ENCODE measurements at places on chromosomes 2 and 18. TPM values are rescaled to one million over a fixed set of nuclear protein-coding genes. Genes with fewer than 3 reads are reported as not detected.
A peak's percentile ranks its signal among the peaks of the same experiment; 100 is the strongest.

GRCh38 chr18:69659142-69659651, 258.5 kb downstream of the DOK6 start:
- no peaks in the 10 kb centered on the region for H3K4me1 ChIP-seq
- H3K36me3 ChIP-seq: no peaks in the 10 kb centered on the region
- DNase-seq: no peak
- no peaks in the 10 kb centered on the region for H3K27me3 ChIP-seq
- no peak overlapping the region for H3K4me3 ChIP-seq

- H3K27me3 ChIP-seq: no peaks in the 10 kb centered on the region
- H3K36me3 ChIP-seq: no peaks in the 10 kb centered on the region
- no peak overlapping the region for H3K27ac ChIP-seq
- peak; percentile 71 for DNase-seq
- no peak overlapping the region for H3K4me3 ChIP-seq
- H3K4me1 ChIP-seq: peaks cover 3% of the 10 kb centered on the region
Observed at GRCh38 chr2:39593439-39594393, 72.0 kb upstream of the TMEM178A start.

DNA sequence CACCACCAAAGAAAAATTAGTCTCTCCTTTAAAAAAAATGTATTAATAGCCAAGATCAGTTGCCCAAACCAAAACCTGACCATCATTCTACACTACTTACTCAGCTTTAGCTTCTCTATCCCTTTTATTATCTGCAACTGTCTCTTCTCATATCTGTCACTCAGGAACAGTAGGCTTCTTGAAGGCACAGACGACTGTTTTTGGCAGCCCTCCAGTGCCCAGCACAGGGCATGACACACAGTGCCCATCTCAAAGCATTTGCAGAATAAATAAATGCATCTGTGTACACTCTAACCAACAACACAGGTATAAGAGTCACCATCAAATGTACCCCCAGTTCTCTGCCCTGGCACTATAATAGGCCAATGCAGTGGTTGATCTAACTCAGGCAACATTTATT, 117.2 kb downstream of the UXS1 start:
- no peaks in the 10 kb centered on the region for H3K27me3 ChIP-seq
- H3K4me3 ChIP-seq: no peak overlapping the region
- H3K27ac ChIP-seq: no peak overlapping the region
- H3K4me1 ChIP-seq: no peaks in the 10 kb centered on the region

DNA sequence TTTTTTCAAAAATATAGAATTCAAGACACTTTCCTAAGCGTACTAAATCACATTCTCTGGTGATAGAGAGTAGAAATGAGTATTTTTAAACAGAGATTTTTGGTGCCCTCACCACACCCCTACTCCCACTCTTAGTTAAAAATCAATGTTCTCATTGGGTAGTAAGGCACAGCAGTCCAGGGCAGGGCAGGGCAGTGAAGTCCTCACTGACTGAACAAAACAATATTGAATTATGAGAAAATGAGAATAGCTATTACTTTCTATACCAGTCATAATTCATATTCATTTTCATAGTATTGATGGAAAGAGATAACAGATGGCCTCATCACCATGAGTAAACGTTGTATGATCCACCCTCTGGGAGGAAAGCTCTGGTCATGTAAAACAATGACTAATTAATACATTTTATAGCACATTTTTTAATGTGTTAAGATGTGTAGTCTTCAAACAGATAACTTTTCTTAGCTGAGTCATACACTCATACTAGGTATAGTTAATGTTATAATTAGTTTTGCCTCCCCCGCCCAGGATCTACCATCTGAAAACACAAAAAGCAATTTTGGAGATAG, 686.1 kb downstream of the KCNJ3 start:
- H3K4me1 ChIP-seq: no peaks in the 10 kb centered on the region
- DNase-seq: no peak
- H3K27me3 ChIP-seq: no peaks in the 10 kb centered on the region
- no peaks in the 10 kb centered on the region for H3K36me3 ChIP-seq
- H3K27ac ChIP-seq: no peak overlapping the region
- H3K4me3 ChIP-seq: no peak overlapping the region

LHCGR gene
- not detected for total RNA-seq

DNA sequence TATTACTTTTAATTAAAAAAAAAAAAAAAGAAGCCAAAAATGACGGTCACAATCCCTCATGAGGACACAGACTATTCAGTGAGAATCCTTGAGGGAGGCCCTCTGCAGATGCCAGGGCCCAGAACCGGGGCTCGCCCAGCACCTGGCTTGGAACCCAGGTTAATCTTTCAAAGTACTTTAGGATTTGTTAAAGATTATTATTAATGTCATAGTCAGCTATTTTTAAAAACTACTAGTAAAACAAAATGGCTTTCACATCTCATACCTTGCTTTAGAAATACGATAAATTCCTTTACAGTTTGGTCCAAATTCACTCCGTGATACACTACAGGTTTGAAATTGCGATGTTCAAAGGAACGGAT, 27.1 kb downstream of the C2orf76 start:
- no peak overlapping the region for H3K4me3 ChIP-seq
- no peaks in the 10 kb centered on the region for H3K4me1 ChIP-seq
- H3K27me3 ChIP-seq: no peaks in the 10 kb centered on the region
- DNase-seq: no peak
- H3K27ac ChIP-seq: no peak overlapping the region

ALKAL2 gene
- not detected for total RNA-seq

DNA sequence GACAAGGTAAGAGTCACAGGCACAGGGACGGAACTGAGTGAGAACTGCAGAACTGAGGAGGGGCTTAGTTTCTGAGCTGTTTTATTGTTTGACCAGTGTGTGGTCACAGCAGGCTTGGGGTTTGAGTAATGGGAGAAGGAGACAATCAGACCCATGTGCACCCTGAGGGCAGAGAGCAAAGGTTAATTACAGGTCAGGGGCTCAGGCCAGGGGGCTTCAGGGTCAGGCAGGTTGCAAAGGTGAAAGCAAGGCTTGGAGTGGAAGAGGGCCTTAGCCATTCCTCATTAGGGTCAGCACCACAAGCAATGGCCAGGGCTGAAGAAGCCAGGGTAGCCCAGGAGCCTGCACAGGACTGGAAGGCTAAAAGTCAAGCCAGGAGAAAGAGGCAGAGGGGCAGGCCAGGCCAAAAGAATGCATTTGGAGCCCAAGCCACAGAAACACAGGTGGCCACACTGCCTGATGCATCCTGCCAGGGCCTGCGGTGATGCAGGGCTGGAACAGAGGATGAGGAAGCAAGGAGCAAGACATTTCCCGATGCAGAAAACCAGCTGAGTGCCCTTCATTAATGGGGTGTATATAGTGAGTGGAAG, 209.8 kb upstream of the GYPC start:
- H3K27me3 ChIP-seq: no peaks in the 10 kb centered on the region
- no peak overlapping the region for H3K4me3 ChIP-seq
- H3K4me1 ChIP-seq: no peaks in the 10 kb centered on the region
- DNase-seq: no peak
- H3K36me3 ChIP-seq: no peaks in the 10 kb centered on the region

SERPINB4 gene
- not detected for total RNA-seq

RAB27B gene
- 0.11 TPM for total RNA-seq

DNA sequence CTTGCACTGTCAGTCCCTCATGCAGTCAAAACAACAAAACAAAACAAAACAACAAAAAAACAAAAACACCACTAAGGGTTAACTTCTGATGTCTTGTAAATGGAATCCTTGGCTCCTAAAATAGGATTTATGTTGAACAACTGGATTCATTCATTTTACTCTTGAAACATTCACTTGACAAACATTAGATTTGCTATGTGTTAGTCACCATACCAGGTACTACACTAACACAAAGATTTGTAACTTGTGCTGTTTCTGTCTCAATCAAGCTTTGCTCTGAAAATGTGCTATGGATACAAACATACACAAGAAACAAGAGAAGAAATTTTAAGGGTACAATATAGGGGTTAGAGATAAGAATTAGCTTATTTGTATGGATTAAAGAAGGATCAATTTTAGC, 812.8 kb downstream of the LRP1B start:
- H3K27ac ChIP-seq: no peak overlapping the region
- H3K36me3 ChIP-seq: no peaks in the 10 kb centered on the region
- H3K27me3 ChIP-seq: no peaks in the 10 kb centered on the region
- H3K4me1 ChIP-seq: no peaks in the 10 kb centered on the region

DNA sequence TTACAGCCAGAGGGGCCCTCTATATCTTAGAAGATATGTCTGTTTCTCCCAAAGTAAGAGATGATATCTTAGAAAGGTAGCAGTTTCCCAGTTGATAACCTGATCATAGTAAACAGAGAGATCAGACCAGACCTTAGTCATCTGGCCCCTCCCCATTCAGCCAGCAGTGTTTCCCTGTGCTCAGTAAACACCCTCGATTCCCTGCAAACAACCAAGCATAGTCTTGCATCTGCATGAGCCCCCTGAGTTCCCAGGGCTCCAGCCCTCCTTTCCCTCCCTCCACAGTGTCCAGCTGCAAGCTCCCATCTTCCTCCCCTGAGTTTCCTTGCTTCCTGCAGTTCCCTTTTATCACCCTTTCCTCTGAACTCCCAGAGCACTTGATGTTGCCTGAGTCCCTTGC, 20.3 kb downstream of the NRP2 start:
- no peaks in the 10 kb centered on the region for H3K36me3 ChIP-seq
- DNase-seq: no peak
- peaks cover 40% of the 10 kb centered on the region for H3K4me1 ChIP-seq
- H3K4me3 ChIP-seq: no peak overlapping the region
- H3K27me3 ChIP-seq: no peaks in the 10 kb centered on the region

DNA sequence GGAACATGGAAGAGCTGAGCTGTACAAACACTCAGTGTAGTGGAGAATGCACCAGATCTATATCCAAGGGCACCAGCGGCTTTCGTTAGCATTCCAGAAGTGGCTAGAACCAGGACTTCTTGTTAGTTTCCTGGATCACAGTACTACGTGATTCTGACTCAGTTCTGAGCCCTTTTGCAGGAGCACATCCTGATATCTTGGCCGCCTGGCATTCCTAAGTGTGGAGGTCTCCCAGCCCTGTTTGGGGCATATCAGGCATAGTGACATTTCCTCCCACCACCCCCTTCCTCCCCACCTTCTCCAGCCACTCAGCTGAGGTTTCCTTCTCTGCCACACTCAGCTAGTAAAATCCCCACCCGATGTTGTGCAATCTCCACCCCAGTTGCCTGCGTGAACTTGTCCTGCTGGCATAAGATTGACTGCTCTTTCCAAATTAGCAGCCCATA, 63.4 kb downstream of the BMP10 start:
- H3K36me3 ChIP-seq: peaks cover 76% of the 10 kb centered on the region
- no peak for DNase-seq
- no peak overlapping the region for H3K4me3 ChIP-seq
- H3K27ac ChIP-seq: peak overlapping the region; percentile 92
- H3K27me3 ChIP-seq: no peaks in the 10 kb centered on the region

FTCDNL1 gene
- total RNA-seq: 0.94 TPM

GRCh38 chr18:27378431-27379095, 193.5 kb upstream of the CHST9 start:
- no peaks in the 10 kb centered on the region for H3K27me3 ChIP-seq
- no peaks in the 10 kb centered on the region for H3K4me1 ChIP-seq
- DNase-seq: no peak
- H3K4me3 ChIP-seq: no peak overlapping the region
- H3K36me3 ChIP-seq: no peaks in the 10 kb centered on the region

GRCh38 chr2:57515366-57515765, 531.2 kb upstream of the VRK2 start:
- H3K27ac ChIP-seq: no peak overlapping the region
- H3K4me1 ChIP-seq: no peaks in the 10 kb centered on the region
- H3K4me3 ChIP-seq: no peak overlapping the region
- no peak for DNase-seq
- no peaks in the 10 kb centered on the region for H3K27me3 ChIP-seq

DNA sequence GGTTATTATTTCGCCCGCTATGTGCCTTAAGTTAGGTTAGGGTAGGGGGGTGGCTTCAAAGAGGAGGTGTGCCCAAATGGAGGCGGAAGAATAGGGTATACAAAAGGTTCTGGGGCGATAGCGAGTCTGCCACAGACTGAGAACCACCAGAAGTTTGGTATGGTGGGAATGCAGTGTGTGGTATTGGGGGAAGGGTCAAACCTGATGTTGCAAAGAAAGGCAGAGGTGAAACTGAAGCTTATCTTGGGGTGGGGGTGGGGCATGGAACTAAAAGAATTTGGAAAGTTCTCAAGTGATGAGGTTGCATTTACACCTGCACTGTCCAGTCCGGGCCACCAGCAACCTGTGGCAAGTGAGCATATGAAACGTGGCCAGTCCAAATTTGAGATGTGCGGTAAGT, 11.8 kb upstream of the CCBE1 start:
- H3K36me3 ChIP-seq: no peaks in the 10 kb centered on the region
- H3K27me3 ChIP-seq: no peaks in the 10 kb centered on the region

DNA sequence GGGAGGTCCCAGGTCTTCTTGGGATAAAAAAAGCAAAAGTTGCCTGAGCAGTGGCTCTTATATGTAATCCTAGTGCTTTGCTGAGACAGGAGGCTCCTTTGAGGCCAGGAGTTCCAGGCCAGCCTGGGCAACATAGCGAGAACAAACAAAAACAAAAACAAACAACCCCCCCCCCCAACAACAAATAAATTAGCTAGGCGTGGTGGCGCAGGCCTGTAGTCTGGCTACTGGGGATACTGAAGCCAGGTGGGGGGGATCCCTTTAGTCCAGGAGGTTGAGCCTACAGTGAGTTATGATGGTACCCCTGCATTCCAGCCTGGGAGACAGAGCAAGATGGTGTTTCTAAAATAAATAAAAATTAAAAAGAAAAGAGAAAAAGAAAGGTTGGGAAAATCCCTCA, 5.4 kb downstream of the GAREM2 start:
- no peak overlapping the region for H3K27ac ChIP-seq
- no peaks in the 10 kb centered on the region for H3K27me3 ChIP-seq
- DNase-seq: no peak
- H3K36me3 ChIP-seq: no peaks in the 10 kb centered on the region
- H3K4me1 ChIP-seq: peaks cover 9% of the 10 kb centered on the region
- H3K4me3 ChIP-seq: peak overlapping the region; percentile 73

Measured in Karpas-422 (cell line).